ENCODE measurements at places on chromosomes 2 and 18.

DNA sequence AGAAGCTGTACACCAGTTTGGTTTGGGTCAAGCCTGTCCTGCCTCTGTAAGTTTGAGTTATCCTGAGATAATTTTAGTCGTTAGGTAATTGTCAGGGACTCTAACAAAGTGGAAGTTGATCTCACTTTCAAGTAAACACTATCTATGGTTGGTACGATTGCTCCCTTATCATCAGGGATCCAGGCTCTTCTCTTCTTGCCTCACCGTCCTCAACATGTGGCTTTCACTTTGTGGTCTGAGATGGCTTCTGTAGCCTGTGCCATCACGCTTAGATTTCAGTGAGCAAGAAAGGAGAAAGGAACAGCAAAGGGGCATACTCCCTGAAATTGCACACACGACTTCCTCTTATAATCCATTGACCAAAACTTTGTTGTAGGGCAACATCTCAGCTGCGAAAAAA is 115.6 kb downstream of the CTAGE1 start:
- no peak for DNase-seq

DNA sequence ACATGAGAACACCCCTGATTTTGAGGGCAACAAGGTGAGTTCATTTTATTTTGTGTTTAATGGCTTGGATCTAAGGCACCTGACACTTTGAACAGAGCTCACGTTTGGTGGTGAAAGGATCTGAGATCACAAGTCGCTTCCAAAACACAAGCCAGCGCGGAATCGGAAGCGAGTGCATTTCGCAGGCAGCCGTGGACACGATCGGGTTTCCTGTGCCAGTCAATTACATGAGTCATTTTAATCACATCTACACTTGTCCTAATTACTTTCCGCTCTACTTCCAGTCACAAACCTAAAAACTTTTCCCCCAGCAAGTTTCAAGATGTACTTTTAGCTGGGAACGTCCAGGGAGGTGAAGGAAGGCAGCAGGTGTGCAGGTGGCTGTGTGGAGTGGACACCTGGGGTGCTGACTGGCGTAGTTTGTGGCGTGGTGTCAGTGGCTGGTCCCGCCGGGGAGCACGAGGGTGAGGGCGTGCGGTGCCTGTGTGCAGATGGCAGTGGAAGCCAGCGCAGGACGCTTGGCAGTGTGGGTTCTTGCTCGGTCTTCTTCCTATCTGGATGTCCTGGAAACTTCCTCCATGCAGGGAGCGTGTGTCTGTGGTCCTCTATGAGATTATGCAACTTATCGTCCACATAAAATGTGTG is 75.6 kb downstream of the DCDC2C start:
- no peak for DNase-seq

DNA sequence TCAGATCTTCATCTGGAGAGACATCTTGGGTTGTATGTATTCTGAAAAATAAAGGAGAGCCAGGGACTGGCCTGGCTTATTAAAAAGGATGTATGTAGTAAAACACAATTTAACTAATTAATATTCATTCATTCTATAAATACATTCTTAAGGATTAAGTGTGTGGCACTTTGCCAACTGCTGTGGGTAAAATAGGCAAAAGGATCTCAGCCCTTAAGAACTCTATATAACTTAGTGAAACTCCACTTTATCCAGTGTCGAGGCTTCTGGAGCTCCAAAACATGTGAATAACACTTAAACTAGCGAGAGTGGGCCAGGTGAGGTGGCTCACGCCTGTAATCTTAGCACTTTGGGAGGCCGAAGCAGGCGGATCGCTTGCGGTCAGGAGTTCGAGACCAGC is 7.7 kb upstream of the STK39 start:
- DNase-seq: no peak

- DNase-seq: peak; percentile 73
These were observed 205.7 kb downstream of the DSEL start for GRCh38 chr18:67310826-67311225.

DNA sequence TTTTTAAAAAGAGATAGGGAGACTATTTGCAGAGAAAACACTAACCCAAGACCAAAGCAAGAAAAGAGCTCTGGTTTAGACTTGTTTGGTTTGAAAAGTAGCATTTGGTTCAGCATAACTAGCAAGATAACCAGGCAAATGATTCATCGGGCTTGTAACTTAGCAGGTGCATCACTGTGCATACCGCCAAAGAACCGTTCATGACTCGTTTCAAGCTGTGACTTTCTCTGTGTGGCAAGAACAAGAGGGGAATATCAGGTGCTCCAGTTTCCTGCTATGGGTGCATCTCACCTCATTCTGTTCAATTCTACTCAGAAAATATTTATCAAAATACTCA is 244.9 kb downstream of the ETAA1 start:
- no peak for DNase-seq

DNA sequence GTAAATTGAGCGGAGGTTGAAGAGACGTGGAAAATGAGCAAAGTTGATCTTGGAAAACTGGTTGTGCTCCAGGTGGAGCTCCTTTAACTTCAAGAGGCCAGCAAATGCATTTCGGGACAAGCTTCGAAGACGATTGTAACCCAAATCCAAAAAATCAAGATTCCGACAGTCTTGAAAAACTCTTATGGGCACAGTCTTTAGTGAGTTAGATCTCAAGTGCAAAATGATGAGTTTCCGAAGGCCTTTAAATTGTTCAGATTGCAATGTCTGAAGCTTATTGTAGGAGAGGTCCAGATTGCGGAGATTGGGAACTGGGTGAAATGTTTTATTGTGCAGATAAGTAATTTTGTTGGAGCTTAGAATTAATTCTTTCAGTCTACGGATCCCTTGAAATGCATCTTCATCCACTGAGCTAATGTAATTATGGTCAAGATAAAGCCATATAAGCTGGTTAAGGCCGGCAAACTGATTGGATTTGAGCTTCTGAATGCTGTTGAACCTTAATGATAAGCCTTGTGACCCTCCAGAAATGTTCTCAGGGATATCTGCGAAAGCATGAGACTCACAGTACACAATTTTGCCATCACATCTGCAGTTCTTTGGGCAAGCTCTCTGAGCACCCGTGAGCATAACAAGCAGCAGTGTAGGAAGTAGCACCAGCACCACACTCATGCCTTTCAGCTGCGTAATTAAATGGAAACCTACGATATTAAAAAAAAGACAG is 2.9 kb downstream of the LRRTM4 start:
- DNase-seq: no peak

GRCh38 chr2:9554921-9555296 is 721 bp downstream of the ADAM17 start:
- peak; percentile 81 for DNase-seq

DNA sequence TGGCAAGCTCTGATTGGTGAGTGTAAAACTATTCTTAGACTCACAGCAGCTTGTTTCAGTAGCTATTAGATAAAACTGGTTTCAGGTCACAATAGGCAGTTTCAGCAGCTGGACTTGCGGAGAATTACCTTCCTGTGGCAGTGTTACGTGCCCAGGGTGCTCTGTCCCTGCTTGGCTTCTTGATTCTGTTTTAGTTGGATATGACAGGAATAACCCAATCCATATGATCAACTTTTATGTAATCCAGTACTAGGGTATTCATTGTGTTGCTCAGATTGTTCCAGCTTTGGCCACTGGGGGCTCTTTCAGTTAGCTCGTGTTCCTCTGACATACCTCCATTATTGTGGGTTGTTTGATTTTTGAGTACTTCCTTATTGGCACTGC is 43.1 kb downstream of the INPP4A start:
- DNase-seq: peak; percentile 18

GRCh38 chr2:152062125-152063091 is 36.4 kb downstream of the CACNB4 start:
- peak; percentile 62 for DNase-seq

DNA sequence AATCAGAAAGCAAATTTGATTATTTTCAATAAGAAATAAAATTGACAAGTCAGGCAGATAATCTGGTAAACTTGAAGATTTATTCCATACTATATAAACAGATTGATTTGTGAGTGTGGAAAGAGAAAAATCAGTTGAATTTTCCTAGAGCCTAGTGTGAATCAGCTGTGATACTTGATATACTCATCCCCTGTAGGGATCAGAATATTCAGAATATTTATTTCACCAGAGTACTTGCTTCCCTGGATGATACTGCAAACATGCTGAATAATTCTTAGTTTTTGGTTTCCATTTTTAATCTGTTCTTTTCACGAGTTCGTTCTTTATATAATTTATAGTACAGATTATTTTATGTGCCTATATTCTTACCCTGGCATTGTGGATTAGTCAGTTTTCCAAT is 142.8 kb downstream of the GALNT3 start:
- no peak for DNase-seq

DNA sequence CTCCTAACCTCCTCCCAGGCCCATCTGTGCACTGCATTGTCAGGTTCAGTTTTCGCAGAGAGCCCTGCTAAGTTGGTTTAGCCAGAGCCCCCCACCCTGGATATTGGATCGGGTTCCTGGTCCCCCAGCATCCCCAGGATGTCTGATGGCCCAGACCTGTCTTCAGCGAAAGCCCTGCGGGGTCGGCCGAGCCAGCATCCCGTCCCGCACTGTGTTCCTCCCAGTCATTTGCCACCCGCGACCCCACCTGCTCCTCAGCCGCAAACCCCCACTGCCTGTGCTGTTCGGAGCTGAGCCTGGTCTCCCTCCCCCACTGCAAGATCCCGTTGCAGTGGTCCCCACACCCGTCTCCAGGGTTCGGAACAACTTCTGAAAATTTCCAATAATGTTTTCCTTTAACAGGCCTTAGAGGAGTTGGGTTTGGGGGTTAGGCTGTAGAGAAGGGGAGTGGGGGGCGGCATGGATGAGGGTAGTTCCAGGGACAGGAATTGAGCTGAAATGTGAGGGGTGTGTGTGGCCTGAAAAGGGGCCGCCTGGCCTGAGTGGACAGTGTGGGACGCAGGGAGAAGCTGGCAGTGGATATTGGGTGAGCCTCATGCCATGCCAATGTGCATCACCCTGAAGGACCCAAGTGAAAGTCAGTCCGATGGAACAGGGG is 1.6 kb upstream of the COPS9 start:
- no peak for DNase-seq

DNA sequence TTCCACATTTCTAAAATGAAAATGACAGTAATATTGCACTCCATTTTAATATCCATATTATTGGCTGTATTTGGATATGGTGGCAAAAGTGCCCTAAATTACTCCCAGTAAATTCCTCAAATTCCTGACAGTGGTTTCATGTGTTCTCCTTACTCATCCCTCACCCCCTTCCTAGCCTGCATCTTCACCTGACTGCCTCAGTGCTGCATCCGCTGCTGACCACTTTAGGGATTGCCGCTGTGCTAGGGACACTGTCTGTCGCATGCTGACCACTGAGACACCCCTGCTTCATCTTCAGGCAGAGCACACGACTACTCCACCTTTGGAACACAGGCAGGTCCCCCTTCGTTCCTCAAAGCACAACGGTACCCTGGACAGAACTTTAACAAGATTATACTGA is 32.6 kb downstream of the DSEL start:
- DNase-seq: peak; percentile 22

DNA sequence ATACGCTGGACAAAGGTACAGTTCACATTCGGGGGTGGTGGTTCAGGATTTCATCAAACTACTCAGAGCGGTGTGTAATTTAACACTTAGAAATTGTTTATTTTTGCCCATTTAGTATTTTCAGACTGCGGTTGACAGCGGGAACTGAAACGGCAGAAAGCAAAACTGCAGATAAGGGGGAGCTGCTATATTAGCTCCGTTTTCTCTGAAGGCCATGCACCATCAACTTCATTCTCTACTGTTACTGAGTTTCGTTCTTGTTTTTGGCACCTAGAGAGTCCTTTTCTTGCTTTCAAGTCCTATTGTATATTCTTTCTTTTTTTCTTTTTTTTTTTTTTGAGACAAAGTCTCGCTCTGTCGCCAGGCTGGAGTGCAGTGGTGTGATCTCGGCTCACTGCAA is 121.5 kb upstream of the SP3 start:
- DNase-seq: no peak

DNA sequence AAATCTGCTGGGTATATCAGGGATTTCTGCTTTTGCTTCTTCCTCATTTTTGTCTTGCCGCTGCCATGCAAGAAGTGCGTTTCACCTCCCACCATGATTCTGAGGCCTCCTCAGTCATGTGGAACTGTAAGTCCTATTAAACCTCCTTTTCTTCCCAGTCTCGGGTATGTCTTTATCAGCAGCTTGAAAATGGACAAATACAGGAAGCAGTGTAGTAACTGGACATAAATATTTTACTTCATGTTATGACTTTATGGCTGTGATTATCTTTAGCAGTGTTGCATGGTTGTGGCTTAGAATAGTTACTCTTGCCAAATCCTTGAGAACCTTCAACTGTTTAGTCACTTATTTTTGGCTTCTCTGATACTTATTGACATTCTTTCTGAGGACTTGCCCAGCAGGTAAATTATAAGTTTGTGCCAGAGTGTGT is 66.2 kb upstream of the DLX2 start:
- DNase-seq: no peak

GRCh38 chr2:144570566-144570965 is 50.6 kb upstream of the ZEB2 start:
- DNase-seq: no peak

- peak; percentile 43 for DNase-seq
These were observed 2.0 kb downstream of the LIMS1 start for GRCh38 chr2:108536133-108536780.

DNA sequence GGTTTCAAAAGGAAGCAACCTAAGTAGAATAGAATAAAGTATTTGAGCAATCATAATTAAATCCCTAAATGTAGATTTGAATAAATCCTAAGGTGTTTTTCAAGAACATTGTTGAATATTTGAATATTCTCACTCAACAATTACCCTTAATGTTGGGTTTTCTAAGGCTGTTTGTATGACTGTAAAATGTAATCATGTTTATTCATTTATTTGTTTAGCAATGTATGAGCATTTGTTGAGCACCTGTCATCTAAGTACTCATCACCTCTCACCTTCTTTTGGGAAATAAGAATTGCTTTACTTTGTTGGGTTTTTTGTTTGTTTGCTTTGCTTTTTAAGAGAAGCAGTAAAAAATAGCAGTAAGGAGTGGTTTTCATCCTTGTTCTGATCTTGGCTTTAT is 66.0 kb downstream of the MAPRE2 start:
- DNase-seq: no peak

- no peak for DNase-seq
These were observed 435.4 kb downstream of the IRS1 start for GRCh38 chr2:226364217-226364616.

- no peak for DNase-seq
These were observed 283.3 kb downstream of the EIPR1 start for GRCh38 chr2:3094318-3094717.

GRCh38 chr2:497770-498492 is 179.3 kb downstream of the TMEM18 start:
- no peak for DNase-seq

- no peak for DNase-seq
These were observed 40.4 kb upstream of the ATIC start for GRCh38 chr2:215271446-215271845.

GRCh38 chr2:235716875-235717496 is 223.1 kb downstream of the AGAP1 start:
- no peak for DNase-seq

GRCh38 chr18:75548353-75548905 is 120.9 kb upstream of the SMIM21 start:
- DNase-seq: no peak

All from EL (cell line).